Fibroblast of skin of left quadriceps (primary cell): ENCODE measurements at places on chromosomes 5 and 9.

DNA sequence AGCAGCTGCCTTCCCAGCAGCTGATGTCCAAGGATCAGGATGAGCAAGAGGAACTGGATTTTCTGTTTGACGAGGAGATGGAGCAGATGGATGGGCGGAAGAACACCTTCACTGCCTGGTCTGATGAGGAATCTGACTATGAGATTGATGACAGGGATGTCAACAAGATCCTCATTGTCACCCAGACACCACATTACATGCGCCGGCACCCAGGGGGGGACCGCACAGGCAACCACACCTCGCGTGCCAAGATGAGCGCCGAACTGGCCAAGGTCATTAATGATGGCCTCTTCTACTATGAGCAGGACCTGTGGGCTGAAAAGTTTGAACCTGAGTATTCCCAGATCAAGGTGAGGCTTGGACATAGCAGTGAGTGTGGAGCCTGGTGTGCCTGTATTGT is 46.9 kb downstream of the LARP1 start:
- no peak for DNase-seq

GRCh38 chr5:43156388-43156787 is 35.6 kb upstream of the NIM1K start:
- no peak for DNase-seq

- DNase-seq, result peak; percentile 94
These were observed at the start of gene ZNF474 for GRCh38 chr5:122129306-122129705. Gene ZNF474 (plus strand): TSS chr5:122129546. CDS start chr5:122151991, 22,445 bp downstream.

DNA sequence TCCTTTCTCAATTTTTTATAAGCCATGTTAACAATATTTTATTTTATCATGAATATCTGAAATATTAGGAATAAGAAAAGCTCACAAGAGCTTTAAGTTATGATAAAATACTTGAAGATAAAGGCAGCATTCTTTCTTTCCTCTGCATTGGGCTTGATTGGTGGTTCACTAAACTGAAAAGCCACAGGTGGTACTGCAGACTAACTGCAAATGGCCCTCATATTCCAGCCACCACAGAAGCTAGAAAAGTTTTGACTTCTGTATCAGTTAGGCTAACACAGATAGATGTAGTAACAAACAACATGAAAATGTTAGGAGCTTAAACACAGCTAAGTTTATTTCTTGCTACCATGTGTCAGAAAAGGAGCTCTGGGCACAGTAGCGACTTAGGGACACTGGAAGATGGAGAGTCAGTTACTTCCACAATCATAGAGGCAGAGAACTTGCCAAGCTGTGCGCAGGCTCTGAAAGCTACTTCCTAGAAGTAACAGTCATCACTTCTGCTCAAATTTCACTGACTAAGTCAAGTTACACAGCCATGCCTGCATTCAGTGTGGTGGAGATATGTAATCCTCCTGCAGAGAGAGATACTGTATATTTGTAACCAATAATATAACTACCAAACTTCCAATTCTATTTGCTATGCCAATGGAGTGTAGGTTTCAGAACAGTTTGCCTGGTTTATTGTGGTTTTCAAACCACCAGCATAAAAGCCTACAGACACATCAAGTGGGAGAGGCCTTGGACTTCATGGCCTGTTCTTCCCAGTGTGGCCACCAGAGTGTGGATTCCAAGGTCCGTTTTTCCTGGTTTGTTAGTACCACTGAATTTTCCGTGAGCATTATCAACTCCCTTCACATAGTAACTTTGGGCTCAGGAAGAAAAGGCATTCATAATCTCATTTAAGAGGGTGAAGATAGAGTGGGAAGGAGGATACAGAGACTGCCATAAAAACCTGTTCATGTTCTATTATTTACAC is 268.3 kb downstream of the PJA2 start:
- DNase-seq, result no peak

DNA sequence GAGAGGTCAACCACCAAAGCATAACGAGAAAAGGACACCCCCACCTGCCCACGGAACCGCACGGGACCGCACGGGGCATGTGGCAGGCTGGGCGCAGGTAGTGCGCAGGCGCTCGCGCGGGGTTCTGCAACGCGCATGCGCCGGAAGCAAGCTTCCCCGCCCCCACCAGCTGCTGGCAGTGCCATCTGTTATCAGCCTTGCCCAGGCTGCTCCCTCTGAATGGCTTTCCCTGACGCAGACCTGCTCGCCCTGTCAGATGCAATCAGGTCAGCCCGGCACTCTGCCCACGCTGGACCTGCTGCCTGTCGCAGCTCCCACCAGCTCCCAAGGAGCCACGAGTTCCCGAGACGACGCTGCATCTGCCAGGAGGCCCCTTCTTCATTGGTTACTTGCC is 22.8 kb downstream of the PTCH1 start:
- no peak for DNase-seq

- DNase-seq, result no peak
These were observed 42.7 kb upstream of the SRFBP1 start for GRCh38 chr5:121919046-121919445.

- DNase-seq, result peak; percentile 40
These were observed 48.3 kb downstream of the IARS1 start for GRCh38 chr9:92245005-92245797.

DNA sequence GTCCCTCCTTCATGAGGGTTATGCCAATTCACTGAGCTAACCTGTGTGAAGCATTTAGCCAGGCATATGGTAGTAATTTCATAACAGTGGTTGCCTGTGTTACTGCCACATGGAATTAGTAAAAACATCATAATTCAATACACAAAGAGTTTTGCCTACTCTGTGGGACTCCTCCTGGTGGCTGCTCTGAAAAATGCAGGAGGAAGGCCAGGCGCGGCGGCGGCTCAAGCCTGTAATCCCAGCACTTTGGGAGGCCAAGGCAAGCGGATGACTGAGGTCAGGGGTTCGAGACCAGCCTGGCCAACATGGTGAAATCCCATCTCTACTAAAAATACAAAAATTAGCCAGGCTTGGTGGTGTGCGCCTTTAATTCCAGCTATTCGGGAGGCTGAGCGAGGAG is 547.3 kb downstream of the CDK5RAP2 start:
- no peak for DNase-seq

DNA sequence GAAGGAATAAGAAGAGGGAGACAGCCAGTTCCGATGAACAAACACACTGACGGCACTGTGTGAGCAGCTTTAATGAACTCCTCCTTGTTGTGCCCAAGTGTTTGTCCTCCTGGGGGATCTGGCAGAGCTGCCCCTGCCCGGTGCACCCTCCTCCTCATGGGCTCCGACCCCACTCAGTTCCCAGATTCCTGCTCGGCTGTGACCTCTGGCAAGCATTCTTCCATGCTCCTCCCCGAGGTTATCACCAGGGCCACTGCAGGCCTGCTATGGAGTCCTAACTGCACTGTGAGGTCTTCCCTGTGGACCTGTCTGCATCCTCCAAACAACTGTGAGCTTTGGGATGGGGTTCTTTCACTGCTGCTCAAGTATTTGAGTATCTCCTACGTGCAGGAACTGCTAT is 142.2 kb downstream of the DCP2 start:
- no peak for DNase-seq

DNA sequence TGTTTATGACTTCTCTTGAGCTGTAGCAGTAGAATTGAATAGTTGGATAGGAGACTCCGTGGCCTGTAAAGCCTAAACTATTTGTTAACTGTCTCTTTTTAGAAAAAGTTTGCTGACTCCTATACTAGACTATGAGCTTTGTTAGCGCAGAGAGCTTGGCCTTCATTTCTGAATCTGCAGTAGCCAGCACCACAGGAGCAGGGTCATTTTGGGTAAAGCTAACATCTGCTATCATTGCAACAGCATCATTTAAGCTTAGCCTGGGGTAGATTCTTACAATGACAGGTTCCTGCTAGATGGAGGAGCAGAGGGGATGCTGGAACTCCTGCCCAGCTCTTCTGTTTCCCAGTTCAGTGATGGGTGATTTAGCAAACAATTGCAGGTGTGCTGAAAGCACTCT is 133.7 kb upstream of the ASTN2 start:
- no peak for DNase-seq

- no peak for DNase-seq
These were observed 422.3 kb downstream of the PRR16 start for GRCh38 chr5:120886351-120886860.

- DNase-seq, result no peak
These were observed 412 bp downstream of the FGF18 start for GRCh38 chr5:171419688-171420430.

- no peak for DNase-seq
These were observed 161.3 kb downstream of the RMI1 start for GRCh38 chr9:84141741-84142370.

DNA sequence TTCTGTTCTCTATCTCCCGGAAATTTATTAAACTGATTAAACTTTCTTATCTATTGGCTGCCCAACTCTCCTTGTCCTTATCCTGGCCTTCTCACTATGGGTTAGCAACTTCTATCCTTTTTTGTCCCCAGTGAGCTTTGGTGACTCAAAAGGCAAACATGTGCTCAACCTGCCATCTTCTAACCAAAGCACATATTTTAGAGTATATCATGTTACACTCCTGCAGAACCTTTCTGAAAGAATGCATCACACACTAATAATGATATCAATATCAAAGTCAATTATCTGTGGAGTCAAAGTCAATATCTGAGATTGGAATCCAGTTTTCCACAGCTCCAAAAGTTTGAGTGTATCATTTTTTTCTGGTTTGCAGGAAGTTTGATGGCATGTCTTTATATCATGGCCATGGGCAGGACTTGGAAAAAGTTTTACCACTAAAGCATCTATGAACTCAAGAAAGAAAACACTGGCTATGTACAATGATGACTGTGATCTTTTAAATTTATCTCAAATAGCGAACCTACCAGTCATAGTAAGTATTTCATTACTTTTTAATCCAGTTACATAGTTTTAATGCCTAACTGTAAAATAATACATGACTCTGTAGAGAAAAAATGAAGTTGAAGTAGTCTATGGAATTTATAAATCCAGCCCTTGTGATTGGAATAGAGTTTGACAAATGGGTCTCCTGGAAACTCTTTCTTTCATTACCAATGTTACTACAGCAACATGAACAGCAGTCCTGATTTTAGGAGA is 166.8 kb downstream of the DROSHA start:
- DNase-seq, result peak; percentile 80

- DNase-seq, result no peak
These were observed 993.9 kb upstream of the ACO1 start for GRCh38 chr9:31390403-31391025.

GRCh38 chr5:102875721-102876123 is 120.6 kb downstream of the PAM start:
- DNase-seq, result no peak

DNA sequence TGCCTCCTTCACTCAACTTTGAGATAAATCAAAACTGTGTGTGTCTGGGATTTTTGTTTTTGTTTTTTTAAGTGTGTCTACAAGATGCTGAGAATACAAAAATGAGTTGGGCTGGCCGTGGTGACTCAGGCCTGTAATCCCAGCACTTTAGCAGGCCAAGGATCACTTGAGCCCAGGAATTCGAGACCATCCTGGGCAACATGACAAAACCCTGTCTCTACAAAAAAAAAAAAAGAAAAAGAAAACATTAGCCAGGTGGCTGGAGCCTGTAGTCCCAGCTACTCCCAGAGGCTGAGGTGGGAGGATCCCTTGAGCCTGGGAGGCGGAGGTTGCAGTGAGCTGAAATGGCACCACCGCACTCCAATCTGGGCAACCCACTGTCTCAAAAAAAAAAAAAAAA is 21.0 kb downstream of the HNRNPK start:
- DNase-seq, result no peak

DNA sequence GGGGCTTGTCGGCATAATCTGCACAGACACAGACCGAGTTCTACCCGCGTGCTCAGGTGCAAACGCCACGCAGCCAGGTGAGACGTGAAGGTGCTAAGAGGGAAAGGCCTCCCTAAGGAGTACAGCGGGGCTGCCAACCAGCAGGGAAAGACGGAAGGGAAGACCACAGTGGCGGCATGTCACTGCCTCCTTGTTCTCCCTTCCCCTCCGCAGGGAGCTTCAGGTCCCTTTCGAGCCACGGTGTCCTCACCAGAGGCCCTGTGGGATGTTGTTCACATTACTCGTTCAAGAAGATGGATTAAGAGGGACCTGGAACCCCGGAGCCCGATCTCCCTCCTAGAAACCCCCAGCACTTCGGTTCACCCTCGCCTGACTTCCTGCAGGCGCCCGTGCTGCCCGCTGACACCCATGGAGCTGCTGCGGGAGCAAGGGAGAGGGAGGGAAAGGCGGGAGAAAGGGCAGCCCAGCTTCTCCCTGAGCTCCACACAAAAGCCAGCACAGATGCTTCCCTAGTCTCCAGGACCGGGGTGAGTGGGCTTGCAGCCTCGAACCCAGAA is 686 bp downstream of the BRD9 start:
- peak; percentile 1 for DNase-seq

- DNase-seq, result no peak
These were observed 524.1 kb upstream of the MEF2C start for GRCh38 chr5:89407054-89407453.

- no peak for DNase-seq
These were observed 429.4 kb downstream of the PIK3R1 start for GRCh38 chr5:68644971-68645370.

- DNase-seq, result no peak
These were observed 240.1 kb upstream of the GRAMD2B start for GRCh38 chr5:126182971-126183695.

- no peak for DNase-seq
These were observed 10.7 kb upstream of the CERCAM start for GRCh38 chr9:128409978-128410377.

DNA sequence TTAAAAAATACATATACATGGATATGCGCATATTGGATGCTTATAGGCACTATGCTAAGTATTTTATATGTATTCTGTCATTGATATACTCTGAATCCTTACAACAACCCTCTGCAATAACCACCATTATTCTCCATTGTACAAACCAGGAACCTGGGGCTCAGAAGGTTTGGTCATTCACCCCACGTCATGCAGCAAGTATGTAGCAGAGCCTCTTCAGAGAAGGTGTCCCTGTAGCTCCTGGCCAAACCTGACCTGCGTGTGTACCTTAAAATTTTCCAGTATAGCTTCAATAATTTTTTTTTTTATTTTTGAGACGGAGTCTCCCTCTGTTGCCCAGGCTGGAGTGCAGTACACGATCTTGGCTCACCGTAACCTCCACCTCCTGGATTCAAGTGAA is 51.9 kb downstream of the MFAP3 start:
- no peak for DNase-seq

DNA sequence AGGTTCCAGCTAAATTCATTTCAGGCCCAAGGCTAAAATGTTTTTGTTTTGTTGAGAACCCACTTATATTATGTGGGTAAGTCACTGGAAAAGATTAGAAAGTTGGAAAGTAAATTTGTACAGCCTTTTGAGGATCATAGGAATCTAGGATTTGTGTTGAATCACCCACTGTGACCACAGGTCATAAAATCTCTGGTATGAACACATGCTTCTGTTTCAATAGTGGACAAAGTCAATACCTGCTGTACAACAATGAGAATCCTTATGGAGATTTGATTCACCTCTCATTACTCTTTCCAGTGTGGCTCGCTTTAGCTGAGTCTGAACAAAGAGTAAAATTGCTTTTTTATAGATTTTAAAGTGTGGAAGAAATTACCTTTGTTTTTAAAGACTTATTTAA is 369.5 kb downstream of the TMEM167A start:
- no peak for DNase-seq
